Fibroblast of upper back skin (primary cell): ENCODE measurements at places on chromosomes 4 and X.

DNA sequence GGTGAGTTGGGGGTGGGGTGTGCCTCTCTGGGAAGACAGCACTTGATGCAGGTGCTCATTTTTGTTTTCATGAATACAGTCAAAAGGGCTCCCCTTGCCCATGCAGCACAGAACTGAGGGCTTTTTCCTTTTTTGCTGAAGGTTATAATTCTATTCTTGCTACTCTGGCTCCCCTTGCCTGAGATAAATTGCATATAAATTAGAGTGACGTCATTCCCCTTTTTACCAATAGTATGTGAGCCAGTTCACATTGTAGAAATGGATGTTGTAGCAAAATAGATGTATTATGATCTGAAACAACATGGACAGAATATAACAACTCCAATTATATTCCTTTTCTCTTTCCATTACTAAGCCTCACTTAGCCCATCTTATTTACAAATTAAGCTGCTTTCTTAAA lies 28.4 kb downstream of the CXorf58 start:
- DNase-seq: no peak

DNA sequence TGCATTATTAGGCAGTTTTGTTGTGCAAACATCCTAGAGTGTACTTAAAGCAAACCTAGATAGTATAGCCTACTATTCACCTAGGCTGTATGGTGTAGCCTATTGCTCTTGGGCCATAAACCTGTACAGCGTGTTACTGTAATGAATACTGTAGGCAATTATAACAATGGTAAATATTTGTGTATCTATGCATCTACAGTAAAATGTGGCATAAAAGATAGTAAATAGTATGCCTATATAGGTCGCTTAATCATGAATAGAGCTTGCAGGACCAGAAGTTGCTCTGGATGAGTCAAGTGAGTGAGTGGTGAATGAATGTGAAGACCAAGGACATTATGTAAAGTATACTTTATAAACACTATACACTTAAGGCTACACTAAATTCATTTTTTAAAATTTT lies 16.6 kb downstream of the USO1 start:
- DNase-seq: no peak

DNA sequence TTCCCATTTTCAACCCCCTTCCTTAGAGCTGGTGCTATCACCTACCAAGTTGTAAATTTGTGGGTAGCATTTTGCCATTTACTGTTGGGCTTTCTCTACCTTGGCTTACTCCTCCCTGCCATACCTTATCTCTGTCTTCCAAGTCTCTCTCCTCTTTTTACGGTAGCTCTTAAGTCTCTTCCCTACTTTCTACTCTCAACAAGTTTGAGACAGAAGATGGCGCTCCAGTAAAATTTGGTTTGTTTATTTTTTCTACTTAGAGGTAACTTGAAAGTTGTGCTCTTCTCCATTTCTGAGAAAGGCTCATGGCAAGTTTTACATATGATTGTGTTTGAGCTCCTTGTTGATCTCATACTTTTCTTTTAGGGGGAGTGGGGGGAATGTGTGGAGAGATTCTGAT lies 1508.1 kb downstream of the TECRL start:
- DNase-seq: no peak

DNA sequence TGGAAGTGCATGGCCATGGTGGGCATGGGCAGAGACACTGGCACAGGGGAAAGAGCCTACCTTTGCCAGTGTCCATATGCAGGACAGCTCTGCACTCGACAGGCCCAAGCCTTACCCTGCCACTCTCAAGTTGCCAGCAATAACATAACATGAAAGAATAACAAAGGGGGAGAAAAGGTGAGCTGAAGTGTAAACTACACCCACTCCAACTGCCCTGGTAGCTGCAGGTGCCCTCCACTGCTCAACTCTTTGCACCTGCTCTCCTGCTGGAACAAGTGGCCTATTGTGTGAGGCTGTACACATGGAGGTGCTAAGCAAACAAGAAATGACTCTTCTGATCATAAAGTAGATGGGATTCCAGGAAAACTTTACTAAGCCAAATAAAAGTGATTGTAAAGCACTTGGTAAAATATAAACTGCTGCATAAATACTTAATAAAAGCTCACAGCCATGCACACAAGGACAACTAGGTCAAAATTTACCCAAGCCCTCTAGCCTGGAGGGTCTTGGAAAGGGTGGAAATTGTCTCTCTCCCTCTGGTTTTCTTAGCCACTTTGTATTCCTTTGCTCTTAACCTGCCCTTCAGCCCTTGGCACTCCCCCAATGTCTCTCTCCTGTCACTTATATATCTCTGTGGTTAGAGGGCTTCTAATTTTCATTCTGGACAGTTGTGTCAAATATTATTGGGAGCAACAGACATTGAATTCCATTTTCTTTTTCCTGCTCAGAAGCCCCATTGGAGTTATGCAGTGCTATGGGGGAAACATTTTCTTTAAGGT lies 261.2 kb upstream of the GPC4 start:
- no peak for DNase-seq

GRCh38 chrX:21276736-21277433 lies 97.3 kb upstream of the CNKSR2 start:
- DNase-seq: no peak

DNA sequence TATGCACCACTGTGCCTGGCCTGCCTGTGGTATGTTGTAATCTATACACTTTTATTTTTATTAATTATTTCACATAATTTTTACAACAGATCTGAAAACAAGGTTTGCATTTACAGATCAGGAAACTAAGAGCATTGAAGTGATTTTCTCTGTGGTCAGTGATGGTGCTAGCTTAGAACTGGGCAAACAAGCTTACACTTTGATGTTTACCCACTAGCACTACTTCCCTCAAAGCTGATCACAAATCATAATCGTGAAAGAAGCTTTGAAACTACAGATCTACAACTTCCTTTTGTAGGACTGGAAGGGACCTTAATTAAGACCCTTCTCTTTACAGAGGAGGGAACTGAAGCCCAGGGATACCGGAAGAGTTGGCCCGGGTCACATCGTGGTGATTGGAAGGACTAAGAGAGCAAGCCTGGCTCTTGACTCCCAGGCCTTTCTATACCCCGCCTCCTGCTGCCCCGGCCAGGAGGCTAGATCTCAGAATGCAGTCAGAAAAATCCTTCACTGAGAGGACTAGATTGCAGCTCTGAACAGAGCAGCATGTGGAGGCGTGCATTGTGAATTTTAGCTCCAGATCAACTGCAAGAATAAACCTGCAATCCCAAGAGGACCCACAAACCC lies 93.7 kb upstream of the ZNF827 start:
- DNase-seq: no peak

- DNase-seq: peak; percentile 16
Measured at GRCh38 chr4:109155682-109156283, 146.7 kb downstream of the COL25A1 start.

DNA sequence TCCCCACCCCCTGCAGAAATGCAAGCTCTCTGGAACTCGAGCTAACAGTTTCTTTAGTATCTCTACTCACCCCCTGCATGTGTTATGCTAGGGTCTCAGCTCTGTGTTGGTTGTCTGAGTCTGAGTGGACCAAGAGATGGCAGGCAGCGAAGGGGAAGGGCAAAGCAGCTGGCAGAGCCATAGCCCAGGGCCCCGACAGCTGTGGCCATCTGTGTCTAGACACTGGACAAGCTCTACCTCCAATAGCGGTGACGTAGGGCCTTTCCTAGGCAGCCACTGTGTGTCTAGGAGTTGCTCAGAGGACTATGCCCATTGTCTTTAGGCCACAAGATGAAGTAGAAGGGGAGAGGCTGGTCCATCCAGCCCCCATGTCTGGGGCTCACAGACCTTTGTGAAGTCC lies 79.2 kb downstream of the EFNB1 start:
- no peak for DNase-seq

GRCh38 chr4:100848841-100849240 lies 331.0 kb upstream of the EMCN start:
- no peak for DNase-seq

DNA sequence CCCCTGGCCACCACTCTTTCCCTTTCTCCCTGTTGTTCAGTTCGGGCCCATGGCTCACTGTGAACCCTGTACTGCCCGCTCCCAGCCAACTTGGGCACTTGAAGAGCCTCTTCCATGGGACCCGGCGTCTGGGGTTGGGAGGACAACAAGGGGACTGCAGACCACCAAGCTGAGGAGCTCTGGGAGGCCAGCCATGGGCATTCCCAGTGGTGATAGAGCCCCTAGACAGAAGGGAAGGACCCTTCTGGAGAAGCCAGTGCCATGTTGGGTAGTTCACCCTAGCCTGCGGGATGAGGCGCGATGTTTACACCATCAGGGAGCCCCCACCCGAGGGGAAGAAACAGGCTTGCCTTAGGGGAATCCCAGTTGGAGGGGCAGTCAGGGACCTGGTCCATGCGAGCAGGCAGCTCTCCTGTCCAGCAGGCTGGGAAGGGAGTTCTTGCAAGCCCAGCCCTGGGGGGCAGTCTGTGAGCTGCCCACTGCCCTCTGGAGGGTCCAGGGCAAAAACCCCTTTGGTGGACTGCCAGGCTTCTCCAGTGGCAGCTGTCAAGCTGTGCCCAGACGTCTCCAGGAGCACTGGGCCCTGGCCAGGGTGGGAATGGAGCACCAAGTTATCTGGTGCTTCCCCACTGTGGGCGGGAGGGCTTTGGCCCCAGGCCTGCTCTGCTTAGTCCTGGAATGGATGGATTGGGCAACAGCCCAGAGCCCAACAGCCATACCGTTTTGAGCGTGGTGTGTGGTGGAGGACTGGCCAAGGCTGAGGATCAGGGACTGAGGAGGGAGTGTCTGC lies 23.7 kb upstream of the UBA1 start:
- no peak for DNase-seq

- peak; percentile 58 for DNase-seq
Measured at GRCh38 chrX:71301195-71301924, at the start of gene ITGB1BP2. Gene ITGB1BP2, plus strand, starts transcription at chrX:71301750. Its CDS starts 57 bp downstream, at chrX:71301807.

GRCh38 chrX:43557792-43558191 lies 98.3 kb upstream of the MAOA start:
- DNase-seq: peak; percentile 44

DNA sequence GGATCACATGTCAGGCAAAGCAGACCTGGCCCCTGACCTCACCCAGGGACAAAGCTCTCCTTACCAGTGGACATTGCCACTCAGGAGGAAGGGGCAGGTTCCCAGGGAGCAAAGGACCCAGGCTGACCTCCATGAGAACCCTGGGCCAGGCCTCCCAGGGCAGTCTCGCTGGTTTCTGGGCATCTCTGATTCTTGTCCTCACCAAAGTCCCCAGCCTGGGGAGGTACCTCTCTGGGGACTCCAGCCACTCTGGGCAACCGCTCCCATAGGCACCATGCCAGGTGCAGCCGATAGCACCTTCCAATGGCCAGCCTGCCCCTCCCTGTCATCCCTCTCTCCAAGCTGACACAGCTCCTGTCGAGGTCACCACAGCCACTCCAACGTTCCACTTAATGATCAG lies 7.9 kb downstream of the EVC2 start:
- DNase-seq: no peak

DNA sequence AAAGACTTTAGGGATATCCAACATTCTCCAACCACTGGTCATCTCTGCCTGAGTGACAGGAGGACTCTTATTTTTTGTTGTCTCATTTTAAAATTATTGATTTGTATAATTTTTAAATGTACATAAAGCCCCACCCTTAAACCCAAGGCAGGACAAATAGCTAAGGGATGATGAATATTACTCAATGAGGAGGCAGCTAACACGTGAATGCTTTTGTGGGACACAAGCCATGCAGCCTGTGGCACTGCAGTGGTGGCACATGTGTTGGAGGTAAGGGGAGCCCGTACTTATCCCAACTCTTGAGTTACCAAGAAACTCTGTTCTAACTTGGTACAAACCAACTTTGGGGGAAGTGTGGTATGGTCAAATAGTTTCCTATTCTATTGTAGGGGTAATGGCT lies 19.5 kb downstream of the MID1IP1 start:
- DNase-seq: no peak

DNA sequence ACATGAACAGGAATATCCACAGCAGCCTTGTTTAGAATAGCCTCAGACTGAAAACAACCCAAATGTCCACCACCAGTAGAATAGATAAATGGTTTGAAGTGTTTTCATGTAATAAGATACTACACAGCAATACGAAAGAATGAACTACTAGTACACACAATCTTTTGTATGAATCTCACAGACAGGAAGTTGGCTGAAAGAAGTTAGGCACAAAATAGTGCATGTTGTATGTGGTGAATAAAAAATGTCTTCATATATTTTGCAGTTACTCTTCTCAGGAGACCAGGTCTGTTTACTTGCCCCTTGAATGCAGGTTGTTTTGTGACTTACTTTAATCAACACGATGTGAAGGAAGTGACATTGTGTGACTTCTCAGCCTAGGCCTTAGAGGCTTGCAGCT lies 75.9 kb upstream of the LEF1 start:
- no peak for DNase-seq

- no peak for DNase-seq
Measured at GRCh38 chr4:29861307-29861706, 858.9 kb upstream of the PCDH7 start.

GRCh38 chr4:114040319-114041116 lies 61.1 kb upstream of the ARSJ start:
- peak; percentile 66 for DNase-seq

DNA sequence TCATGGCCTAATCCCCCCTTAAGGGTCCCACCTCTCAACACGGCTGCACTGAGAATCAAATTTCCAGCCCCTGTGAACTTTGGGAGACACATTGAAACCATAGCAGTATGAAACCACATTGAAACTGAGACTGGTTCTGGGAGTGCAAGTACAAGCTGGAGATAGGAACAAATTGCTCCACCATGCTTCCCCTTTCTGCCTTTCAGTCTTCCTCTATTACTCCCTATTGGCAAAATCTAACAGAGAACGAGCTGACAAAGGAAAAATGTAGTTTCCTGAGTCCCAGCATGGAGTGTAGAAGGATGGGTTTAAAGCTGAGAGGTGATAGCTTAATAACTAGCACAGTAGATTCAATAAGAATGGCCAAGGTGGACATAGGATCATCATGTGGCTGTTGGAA lies 161.7 kb upstream of the RPL34 start:
- DNase-seq: no peak

DNA sequence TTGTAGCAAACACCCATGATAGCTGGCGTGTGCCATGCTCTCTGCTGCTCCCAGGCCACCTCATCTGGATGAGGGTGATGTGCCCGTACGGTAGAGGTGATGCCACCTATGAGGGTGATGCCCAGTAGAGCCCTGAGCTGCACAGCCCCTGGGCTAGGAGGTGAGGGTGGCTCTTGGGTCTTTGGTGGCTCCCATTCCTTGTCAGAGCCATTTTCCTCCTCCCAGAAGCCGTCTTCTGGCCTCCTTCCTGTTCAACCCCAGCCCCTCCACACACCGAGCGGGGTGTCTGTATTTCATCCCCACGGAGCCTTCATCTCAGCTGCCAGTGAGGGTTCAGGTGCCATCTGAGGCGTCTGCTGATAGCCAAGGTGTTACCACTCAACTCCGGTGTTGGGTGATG lies 12.0 kb upstream of the TNIP2 start:
- DNase-seq: no peak

DNA sequence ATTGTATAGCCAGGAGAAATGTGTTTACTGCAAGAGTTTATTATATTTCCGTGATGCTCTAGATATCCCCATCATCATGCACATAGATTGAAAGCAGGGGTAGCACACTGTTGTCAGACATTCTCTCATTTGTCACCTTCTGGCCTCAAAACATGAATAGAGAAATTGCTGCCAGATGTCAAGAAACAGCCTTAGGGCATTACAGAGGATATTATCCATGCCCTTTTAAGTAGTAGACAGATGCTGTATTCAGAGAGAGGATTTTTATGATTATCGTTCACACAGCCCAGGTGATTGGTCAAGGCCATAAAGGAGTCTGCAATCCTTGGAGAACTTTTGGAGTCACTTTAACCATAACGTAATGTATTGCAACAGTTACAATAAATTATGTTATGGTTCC lies 1961.5 kb upstream of the TENM3 start:
- no peak for DNase-seq

- peak; percentile 68 for DNase-seq
Measured at GRCh38 chr4:63049726-63050125, 1359.5 kb downstream of the TECRL start.
